ENCODE measurements at places on chromosomes 4 and X.

GRCh38 chr4:84482564-84483563, 16.2 kb downstream of the NKX6-1 start:
- DNase-seq: no peak

GRCh38 chr4:89800527-89801103, 36.3 kb downstream of the SNCA start:
- DNase-seq: no peak

DNA sequence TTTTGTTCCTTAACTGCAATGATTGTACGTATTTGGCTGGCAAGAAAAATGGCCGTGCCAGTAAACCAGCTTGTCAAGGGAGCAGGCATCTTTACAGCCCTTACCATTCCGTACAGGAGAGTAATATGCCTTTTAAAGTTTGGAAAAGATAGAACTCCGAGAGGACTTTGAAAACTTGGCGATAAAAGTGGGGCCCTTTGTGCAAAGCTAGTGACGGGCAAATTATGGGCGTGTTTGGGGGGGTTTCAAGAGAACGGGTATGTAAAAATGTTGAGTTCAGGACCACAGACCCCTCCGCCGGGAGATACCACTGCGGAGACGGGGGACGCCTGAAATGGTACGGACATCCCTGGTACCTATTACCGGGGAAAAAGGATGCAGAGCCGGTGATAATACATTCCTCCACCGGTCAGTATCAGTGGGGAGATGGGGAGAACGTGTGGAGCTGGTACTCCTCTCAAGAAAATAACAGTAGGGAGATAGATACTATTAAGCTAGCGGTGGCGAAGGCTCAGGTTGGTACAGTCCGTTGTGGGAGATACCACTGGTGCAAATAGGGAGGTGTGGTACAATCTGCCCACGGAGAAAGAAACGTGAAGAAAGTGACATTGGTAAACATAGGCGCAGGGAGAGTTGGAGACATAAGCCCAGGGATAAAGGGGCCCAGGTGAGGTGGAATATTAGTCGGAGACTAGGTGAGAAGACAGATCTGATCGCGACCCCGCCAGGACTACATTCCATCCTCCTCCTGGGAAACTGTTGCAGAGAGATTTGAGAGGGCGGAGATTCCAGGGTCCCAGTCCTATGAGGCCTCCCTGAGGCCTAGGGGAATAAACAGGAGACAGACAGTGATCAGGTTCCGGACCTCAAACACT, 14.5 kb downstream of the SPACA5 start:
- peak; percentile 73 for DNase-seq

DNA sequence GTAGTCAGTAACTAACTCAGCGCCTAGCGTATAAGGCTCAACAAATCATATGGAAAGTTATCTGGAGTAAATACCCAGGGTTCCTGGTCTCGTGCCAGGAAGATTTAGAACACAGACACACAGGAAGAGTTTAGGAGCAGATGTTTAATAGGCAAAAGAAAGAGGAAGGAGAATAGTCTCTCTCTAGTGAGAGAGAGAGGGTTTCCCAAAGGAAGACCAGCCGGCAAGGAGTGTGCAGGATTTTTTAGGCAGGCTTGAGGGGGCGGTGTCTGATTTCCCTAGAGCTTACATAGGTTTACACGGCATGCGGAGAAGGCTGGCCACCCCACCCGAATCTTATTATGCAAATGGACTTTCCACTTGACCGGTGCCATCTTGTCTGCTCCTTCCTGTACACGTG, 284.0 kb upstream of the FRG1 start:
- DNase-seq: no peak

GRCh38 chrX:154738011-154738738, 12.7 kb downstream of the GAB3 start:
- peak; percentile 33 for DNase-seq

- no peak for DNase-seq
Observed at GRCh38 chr4:94477227-94477626, 25.5 kb downstream of the PDLIM5 start.

DNA sequence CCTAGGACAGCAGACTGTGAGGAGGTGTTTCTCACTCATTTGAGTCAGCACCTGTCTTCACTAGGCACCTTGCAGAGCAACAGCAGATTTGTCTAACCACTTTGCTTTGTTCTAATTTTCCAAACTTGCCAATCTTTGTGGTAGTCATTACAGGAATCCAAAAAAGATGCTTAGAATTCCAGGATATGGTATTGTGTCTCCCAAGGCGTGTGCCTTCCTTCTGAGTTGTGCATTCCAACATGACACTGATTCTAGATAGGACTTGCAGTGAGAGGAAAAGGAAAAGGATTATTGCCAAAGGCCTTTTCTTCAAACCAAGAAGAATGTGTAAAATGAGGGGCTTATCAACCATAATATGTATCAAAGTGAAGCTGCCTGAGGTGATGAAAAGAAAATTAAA, 126.2 kb downstream of the MAPK10 start:
- no peak for DNase-seq

DNA sequence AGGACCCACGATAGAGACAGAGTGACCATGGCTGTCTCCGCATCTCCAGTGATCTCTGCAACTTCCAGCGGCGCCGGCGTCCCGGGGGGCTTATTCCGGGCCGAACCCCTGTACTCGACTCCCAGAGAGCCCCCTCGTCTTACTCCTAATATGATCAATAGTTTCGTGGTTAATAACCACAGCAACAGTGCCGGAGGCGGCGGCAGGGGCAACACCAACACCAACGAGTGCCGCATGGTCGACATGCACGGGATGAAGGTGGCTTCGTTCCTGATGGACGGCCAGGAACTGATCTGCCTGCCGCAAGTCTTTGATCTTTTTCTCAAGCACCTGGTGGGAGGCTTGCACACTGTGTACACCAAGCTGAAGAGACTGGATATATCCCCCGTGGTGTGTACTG, 343 bp downstream of the DACH2 start:
- no peak for DNase-seq

DNA sequence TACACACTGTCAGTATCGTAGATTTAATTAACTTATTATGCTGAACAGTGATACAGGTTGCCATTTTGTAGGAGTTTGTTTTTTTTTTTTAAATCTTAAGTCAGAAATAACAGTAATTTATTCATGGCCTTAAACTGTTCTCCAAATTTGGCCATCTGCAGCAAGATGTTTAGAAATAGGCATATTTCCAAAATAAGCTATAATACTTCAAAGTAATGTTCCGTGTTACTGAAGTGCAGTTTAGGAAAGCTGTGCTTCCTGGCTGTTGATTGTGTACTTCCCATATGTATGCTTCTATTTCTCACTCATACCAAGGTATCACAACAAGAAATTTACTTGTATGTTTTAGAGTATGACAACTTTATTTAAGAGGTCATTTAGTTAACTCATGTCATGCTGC, 28.9 kb downstream of the CPEB2 start:
- DNase-seq: no peak

DNA sequence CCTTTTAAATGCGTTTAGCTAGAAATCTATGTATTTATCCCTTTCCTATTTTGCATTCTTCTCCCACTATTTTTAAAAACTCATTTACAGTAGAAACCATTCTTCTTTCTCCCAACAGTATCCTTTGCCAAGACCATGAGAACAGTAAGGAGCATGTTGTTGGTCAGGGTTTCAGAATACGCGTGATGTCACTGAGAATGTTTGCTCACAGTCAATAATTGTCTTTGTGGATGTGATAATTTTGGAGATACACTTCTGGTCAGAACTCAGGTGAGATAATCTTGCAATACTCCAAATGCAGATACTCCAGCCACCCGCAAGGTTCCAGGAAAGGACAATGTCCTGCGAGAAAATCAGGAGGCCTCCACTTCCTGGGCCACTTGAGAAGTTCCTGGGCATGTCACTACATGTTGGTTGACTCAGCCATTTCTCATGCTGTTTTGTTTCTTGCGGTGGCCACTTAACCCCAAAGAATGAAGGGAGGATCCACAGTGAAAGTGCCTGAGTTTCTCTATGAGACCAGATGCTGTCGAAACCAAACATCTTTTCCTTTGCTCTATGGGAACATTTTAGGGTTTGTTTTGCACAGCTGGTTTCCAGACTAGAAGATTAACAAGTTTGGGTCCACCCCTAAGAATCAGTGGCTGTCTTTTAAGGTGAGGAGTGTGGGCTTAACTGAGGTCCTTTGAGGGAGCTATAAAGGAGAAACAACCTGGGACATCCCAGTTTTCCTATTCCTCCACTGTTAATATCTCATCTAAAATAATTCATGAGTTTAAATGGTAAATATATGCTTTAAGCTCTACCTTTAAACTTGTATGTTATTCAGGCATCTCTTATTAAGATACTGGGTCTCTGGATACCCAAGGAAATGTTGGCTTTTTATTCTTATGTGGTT, 116.0 kb downstream of the SOWAHB start:
- no peak for DNase-seq

- no peak for DNase-seq
Observed at GRCh38 chr4:27790911-27791310, 930.3 kb downstream of the STIM2 start.

GRCh38 chr4:152245680-152246079, 290.2 kb downstream of the FBXW7 start:
- no peak for DNase-seq

DNA sequence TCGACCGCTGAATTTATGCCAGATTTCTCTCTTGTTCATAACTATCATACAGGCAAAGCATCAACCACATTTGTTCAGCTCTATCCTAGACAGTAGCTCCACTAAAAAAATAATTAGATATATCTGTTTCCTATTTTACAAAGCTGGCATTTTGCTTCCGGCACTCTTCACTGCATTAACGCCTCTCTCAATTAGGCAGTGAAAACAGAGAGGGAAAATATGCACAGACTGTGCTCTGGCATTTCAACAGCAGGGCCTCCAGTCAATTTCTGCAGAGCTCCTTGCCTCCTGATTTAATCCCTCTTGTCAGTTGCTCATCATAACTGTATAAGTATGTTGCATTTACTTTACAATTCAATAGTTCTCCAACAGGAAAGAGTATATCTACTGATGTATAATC, 666.9 kb upstream of the INTU start:
- no peak for DNase-seq

- no peak for DNase-seq
Observed at GRCh38 chr4:140769209-140769608, 13.0 kb upstream of the TBC1D9 start.

- no peak for DNase-seq
Observed at GRCh38 chr4:8478801-8479744, 38.5 kb downstream of the TRMT44 start.

DNA sequence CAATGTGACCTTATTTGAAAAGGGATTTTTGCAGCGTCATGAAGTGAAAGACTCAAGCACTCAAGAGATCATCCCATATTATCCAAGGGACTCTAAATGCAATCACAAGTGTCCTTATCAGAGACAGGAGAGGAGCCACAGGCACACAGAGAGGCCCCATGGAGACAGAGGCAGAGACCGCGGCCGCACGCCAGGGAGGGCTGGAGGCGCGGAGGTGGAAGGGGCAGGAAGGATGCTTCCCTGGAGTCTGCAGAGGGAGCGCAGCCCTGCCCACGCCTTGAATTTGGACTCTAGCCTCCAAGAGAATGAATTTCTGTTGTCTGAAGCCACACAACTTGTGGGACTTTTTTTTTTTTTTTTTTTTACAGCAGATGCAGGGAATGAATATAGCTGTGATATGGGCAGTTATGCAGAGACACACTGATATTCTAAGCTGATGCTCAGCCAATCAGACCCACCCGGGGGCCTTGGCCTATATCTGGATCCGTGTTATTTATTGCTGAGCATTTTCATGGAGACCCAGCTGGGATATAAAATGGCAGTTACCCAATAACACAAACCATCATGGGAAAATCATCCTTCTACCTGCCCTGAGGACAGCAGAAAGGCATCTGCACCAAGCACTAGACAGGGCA, 244.8 kb upstream of the PSAPL1 start:
- DNase-seq: no peak

DNA sequence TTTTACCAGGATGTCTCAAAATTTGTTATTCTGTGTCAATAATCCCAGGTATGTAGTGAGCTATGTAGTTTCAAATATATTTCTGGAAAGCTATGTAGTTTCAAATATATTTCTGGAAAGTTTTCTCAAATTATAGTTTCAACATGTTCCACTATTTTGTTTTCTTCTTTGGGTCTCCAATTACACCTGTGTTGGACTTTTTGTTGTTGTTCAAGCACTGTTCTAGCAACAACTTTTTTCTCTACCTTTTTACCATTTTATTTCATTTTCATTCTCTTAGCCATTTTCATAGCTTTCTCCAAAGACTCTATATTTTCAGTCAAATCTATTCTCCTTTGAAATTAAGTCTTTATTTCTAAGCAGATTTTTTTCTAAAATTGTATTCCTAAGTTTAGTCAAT, 88.4 kb downstream of the LCORL start:
- no peak for DNase-seq

GRCh38 chrX:18995221-18995620, 11.3 kb upstream of the PHKA2 start:
- no peak for DNase-seq

DNA sequence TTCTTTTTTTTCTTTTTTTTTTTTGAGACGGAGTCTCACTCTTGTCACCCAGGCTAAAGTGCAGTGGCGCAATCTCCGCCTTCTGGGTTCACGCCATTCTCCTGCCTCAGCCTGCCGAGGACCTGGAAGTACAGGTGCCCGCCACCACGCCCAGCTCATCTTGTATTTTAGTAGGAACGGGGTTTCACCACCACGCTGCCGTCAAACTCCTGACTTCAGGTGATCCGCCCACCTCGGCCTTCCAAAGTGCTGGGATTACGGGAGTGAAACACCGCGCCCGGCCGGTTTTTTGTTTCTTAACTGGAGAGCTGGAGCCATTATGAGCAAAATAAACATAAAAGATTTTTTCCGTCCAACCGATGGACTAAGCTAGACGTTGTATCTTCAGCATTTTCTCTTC, 1.9 kb upstream of the WDR17 start:
- DNase-seq: no peak

DNA sequence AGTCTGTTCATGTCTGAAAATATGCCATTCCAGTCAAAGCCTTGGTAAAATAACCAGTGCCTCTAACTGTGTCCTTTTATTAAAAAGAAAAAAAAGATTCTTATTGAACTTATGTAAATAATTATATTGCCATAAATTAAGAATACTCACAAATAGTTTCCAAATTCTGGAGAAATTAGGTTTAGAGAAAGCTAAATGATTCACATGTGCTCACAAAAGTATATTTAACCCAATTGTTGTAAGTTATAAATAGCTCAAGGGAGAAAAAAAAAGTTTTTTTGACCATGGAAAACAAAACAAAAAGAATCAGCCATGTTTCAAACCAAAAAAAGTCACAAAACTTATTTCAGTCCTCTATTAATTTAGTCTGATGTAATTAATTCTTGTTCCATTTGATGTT, 25.3 kb upstream of the HERC6 start:
- no peak for DNase-seq

- DNase-seq: no peak
Observed at GRCh38 chr4:80036306-80036705, 36.7 kb downstream of the ANTXR2 start.

DNA sequence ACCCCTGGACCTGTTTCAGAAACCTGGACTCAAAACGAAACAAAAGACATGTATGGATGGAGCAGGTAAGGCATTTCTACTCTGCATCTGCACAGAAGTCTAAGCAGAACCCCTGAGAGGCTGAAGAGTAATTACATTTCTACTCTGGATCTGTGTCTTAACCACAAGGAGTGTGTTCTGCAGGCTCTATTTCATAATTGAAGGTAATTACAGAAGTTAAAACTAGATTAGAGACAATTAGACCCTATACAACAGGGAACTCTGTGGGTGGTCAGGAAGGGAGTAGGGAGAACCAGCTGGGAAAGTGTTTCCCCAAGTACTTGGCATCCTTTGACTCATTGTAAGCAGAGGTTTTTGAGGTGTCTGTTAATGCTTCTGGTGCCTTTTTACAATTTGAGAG, 69.8 kb downstream of the IGSF1 start:
- no peak for DNase-seq
